NCI-H1436 treated with DMSO at 0.1 percent for 48 hours (cell line): ENCODE measurements at places on chromosomes 5 and 9.

- DNase-seq: no peak
Observed at GRCh38 chr5:117954331-117954730, 1034.0 kb downstream of the DTWD2 start.

GRCh38 chr9:34777666-34778065 lies 67.7 kb upstream of the CCL21 start:
- no peak for DNase-seq

DNA sequence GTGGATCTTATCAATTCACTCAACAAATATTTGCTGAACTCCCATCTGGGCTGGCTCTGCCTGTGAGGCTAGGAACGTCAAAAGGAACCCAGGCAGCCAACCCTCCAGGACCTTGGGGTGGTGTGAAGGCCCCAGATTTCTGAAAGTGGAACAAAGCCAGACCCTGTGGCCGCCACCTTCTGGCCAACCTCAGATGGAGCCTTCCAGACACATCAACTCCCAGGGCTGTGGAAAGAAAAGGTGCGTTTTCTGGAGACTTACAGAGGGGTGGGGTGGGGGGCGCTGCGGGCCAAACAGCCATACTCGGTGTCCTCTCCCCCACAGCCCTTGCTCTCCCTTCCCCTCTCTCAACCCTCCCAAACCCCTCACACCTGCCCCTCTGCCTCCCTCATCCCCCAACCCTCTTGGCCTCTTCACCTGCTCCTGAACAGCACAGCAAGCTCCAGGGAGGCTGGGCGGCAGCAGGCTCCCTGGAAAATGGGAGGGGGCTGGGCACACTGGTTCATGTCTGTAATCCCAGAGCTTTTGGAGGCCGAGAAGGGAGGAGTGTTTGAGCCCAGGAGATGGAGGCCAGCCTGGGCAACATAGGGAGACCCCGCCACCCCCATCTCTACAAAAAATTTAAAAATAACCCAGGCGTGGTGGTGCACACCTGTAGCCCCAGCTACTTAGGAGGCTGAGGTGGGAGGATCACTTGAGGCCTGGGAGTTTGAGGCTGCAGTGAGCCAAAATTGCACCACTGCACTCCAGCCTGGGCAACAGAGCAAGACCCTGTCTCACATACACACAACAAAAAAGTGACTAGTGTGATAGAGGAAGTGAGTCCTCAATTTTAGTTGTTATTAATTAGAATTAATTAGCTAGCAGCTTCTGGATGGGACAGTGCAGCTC lies 45.0 kb upstream of the PRRC2B start:
- DNase-seq: no peak

DNA sequence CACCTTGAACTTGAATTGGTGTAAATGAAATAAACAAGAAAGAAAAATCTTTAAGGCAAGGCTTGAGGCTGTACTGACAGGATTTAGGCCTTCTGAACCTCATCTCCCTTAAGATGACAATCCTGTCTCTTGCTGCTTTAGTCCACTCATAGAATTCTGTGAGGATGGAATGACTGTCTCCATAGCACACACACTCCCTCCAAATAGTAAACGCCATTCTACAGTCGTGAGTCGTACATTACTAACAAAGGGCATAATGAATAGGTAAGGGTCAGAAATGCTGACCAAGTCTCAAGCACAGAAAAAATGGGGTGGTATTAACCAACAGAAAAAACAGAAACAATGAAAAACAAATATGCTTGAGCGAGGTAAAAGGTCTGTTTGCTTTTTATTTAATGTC lies 71.8 kb upstream of the SIMC1 start:
- DNase-seq: no peak

- DNase-seq: no peak
Observed at GRCh38 chr9:20620650-20621470, 1.4 kb downstream of the MLLT3 start.

- peak; percentile 16 for DNase-seq
Observed at GRCh38 chr5:123610665-123611405, 98.9 kb downstream of the CSNK1G3 start.

DNA sequence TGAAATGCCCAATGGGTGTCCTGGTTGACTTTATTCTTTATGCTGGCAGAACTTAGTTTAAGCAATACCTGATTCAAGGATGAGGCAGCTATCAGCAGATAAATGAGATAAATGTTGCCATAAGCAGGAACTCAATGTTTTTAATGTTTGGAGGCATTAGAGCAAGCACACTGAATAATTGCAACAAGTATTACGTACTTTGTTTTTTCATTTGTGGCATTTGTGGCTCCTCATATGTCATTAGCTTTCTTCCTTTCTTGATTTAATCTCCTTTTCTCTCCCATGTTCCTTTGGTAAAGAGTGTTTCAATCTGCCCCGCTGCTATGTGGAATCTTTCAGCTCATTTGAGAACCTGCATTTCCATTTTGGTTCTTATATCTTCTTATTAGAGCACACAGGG lies 6.4 kb upstream of the NR3C1 start:
- DNase-seq: no peak

DNA sequence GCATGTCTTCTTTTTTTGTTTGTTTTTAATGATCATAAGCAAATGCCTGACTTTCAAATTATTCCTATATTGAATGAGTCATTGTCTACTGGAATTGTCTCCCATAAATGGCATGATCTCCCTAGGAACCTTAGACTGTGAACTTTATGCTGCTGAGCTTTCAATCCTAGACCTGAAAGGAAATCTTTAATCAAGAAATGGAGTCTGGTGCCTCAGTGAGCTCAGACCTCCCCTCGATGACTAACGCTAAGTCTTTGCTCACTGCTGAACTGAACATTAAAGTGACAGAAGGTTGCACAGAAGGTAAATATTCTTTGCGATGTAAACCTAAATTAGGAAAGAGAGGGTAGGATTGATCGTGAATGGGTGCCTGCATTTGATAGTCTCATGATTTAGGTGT lies 745.2 kb upstream of the WWC1 start:
- DNase-seq: no peak

GRCh38 chr5:203246-203930 lies 12.1 kb downstream of the LRRC14B start:
- DNase-seq: no peak

DNA sequence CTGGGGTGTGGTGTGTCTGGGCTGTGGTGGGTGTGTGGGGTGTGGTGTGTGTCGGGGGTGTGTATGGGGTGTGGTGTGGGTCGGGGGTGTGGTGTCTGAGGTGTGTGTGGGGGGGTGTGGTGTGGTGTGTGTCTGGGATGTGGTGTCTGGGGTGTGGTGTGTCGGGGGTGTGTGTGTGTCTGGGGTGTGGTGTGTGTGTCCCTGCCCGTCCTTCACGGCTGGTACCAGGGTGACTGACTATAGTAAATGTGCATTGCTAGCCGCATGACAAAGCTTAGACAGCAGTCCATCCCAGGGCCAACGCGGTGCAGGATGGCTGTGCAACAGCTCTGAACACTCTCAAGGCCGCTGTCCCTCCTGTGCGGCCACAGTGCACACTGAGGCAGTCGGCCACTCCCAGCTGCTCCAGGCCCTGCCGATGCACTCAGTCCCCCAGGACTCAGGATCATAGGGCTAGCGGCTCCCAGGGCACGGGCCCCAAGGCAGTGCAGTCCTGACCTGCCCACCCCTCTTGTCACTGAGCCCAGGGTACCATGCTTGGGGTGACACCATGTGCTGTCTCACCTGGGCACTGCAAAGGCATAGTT lies 54.0 kb downstream of the SECISBP2 start:
- no peak for DNase-seq

DNA sequence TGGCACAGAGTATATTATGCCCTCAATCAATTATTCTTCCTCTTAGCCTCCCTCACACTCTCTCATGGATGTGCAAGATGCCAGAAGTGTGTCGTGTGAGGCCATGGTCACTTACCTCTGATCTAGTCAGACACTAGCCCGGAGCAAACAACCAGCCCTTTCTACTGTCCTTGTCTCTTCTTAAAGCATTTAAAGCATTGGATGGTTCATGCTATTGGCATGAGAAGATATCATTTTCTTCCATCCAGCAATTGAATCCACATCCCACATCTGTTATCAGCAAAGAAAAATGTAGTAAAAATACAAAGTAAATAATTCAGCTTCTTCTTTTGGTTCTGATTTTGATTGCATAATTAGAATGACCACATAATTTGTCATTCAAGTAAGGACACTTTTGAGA lies 267.2 kb upstream of the ACO1 start:
- no peak for DNase-seq

- no peak for DNase-seq
Observed at GRCh38 chr9:7567687-7568086, 231.9 kb downstream of the DMAC1 start.

GRCh38 chr9:20139763-20140290 lies 351.0 kb upstream of the SLC24A2 start:
- peak; percentile 57 for DNase-seq

- no peak for DNase-seq
Observed at GRCh38 chr9:77848404-77848803, 183.2 kb downstream of the GNAQ start.

- DNase-seq: no peak
Observed at GRCh38 chr5:159092332-159092687, 7.4 kb downstream of the EBF1 start.

DNA sequence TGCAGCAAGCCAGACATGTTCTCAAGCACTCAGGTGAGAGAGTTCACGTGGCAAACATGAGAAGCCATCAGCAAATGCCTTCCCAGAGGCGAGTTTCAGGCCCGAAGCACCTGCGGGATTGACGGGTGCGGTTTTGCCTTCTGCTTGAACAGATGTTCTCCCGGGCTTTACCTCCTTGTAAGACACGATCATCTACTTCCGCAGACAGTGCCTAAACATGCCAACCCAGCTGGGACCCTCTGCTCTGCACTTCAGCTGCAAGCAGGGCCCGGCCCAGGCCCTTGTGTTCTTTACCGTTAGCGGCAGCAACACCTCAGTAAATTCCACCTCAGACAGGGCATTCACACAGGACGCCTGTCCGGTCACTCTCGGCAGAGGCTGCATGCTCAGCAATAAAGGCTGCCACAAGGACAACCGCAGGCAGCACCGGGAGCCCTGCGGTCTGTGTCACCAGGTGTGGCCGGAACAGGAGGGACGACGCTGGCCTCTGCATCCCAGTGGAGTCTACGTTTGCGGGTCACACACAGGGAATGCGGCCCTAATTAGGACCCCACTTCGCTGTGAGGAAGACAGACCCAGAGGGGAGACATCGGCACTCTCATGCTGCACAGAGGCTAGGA lies 139.6 kb downstream of the ROR2 start:
- no peak for DNase-seq

DNA sequence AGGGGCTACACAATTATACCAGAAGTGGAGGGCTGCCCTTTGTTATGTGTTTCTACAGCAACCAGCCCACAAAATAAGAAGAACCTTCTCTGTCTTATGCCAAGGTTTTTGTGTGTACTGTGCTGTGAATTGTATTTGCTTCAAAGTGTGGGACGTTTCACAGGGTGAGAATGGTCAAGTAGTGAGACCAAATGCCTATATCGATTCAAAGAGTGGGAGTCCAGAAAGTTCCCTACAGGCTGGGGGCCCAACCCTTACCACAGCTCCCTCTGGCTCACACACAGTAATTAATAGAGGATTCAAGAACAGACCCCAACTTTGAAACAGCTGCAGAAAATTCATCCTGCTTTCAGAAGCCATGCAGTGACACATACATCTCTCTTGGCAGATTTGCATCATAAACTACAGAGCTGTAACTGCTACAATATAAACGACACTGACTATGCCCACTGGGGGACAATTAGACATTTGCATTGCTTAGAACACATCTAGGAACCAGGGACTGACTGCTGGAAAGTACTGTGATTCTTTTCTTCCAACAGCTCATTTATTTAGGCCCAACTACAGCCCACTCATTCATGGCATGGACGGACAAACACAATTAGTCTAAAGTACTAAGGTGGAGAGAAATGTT lies 12.8 kb downstream of the ENC1 start:
- no peak for DNase-seq

DNA sequence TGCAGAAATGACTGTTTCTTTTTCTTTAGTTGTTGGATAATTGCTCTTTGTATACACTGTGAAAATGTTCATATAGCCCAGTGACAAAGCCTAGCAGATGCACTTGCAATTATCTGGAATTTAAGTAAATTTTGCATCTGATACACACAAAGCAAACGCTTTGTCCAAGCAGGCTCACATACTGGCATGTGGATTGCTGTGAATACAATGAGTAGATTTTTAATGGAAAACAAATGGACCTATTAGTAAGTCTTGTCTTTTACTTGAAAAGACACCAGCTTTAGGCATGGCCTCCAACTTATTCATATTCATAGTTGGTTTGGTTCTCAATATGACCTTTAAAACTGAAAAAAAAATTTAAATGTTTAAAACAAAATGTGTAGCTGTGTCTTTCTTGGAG lies 1299.8 kb upstream of the WWC1 start:
- DNase-seq: no peak

- no peak for DNase-seq
Observed at GRCh38 chr9:89519366-89519805, 21.5 kb upstream of the SEMA4D start.

- DNase-seq: peak; percentile 70
Observed at GRCh38 chr5:38541174-38541725, 15.2 kb downstream of the LIFR start.

DNA sequence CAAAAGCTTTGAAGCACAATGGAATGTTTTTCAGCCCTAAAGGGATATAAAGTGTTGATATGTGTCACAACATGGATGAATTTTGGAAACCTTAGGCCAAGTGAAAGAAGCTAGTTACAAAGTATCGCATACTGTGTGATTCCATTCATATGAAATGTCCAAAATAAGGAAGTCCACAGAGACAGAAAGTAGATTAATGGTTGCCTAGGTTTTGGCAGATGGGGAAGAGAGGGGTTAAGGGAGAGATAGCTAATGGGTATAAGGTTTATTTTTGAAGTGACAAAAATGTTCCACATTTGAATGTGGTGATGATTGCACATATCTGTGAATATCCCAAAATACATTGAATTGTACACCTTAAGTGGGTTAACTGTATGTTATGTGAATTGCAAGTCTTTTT lies 57.5 kb upstream of the MCCC2 start:
- DNase-seq: no peak

DNA sequence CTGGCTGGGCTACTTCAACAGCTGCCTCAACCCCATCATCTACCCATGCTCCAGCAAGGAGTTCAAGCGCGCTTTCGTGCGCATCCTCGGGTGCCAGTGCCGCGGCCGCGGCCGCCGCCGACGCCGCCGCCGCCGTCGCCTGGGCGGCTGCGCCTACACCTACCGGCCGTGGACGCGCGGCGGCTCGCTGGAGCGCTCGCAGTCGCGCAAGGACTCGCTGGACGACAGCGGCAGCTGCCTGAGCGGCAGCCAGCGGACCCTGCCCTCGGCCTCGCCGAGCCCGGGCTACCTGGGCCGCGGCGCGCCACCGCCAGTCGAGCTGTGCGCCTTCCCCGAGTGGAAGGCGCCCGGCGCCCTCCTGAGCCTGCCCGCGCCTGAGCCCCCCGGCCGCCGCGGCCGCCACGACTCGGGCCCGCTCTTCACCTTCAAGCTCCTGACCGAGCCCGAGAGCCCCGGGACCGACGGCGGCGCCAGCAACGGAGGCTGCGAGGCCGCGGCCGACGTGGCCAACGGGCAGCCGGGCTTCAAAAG lies 36.9 kb upstream of the TTC1 start:
- no peak for DNase-seq
